ENCODE measurements at places on chromosomes 5 and 9.

DNA sequence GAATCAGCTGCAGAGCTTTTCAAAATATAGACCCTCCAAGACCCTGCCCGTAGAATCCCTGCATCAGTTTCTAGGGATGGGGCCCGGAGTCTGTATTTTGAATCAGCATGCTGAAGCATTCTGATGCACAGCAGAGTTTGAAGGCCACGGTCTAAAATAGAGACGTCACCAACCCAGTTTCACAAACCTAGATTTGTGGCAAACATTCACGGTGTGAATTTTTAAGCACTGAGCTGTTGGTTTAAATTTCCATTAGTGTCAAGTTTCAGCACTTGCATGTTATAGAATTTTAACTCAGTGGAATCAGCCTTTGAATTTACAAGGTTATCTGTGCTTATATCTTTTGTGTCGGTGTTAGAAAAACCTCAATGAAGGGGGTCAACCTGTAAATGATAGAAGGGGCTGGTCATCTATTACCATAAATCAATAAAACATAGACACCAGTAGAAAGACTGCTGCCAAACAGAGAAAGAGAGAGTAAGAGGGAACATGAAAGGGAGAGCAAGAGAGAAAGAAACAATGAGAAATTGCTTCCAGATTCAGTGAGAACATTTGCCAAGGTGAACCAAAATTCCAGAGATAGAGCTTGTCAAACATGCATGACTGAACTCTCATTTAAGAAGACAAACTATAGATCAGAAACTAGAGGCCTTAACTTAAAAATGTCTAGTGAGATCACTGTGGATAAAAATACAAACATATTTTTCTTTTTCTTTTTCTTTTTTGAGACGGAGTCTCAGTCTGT lies 414.9 kb downstream of the ZSWIM6 start:
- DNase-seq: no peak

DNA sequence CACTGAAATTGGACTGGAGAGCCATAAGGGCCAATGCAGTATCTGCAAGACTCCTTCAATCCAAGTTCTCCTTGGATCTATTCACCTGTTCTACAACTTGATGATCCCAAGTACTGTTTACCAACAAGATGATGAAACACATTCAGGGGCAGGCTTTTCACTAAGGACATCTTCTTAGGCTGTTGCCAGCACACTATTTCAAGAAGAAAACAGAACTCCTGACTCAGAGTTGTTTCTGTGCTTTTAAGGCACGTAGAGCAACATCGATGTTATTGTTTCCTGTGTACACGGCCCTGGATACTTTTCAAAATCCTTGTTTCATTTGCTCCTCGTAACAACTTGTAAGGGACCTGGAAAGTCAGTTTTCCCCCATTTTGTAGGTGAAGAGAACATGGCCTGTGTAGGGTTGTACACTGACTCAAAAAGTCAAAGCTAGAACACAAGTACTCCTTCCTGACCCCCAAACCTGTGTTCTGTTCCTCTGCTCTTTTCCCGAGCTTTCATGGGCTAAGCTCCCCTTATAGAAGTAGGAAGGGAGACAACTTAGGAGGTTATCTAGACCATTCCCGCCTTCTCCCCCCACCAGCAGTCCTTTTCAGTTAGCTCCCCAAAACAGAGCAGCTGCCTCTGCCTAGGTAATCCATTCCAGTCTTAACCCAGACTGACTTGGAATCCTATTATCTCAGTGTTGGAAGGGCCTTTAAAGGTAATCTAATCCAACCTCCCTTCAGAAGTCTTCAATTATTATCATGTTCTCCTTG lies 5.2 kb upstream of the MGAT1 start:
- DNase-seq: no peak

DNA sequence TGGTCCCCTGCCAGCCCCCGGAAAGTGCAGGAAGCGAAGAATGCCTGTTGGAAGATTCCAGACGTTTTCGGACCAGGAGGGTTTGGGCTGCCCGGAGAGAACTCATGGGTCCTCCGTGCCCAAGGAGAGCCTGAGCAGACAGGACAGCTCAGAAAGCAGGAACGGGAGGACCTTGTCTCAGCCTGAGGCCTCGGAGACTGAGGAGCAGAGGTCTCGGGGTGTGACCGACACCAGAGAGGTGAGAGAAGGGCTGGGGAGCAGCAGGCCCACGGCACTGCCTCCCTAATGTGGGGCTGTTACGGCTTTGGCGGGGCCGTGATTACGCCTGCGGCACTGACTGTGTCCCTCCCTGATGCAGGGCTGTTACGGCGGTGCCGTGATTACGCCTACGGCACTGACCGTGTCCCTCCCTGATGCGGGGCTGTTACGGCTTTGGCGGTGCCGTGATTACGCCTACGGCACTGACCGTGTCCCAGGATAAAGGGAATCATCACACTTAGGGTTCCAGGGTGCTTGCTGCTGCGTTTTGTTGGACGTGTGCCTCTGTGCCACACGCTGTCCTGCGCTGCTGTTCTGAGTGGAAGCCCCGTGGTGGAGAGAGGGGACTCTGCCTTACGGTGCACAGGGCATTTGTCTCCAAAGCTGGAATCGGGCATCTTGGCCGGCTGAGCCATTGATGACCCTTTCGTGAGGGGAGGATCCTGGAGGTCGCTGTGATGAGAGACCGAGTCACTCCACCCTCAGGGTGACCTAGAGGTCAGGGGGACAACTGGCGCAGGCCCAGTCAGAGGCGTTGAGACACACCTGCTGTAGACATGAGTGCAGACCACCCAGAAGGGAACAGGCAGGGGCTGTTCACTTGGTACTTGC lies 25.7 kb downstream of the CEP72 start:
- DNase-seq: no peak

DNA sequence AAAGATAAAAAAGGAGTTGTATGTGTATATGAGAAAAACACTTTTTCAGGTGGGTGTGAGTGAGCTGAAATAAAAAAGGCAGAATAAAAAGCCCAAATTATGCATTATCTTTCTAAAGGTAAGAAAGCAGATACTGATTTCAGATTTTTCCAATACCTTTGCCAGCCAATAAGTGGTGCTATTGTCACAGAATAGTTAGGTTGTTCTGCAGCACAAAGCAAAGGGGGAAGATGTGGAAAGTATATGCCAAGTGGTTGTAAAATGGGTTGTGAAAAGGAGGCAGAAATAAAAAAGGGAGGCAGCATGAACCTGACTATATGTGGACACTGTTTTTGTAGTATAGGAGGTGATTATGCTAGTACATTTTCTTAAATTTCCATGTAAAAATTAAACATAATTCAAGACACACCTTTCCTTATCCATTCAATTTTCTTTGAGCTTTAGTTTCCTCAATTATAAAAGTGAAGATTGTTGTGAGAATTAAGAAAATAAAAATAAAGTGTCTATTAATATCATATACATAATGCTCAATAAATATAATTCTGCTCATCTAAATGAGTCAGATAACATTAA lies 106.7 kb downstream of the SMIM15 start:
- no peak for DNase-seq

DNA sequence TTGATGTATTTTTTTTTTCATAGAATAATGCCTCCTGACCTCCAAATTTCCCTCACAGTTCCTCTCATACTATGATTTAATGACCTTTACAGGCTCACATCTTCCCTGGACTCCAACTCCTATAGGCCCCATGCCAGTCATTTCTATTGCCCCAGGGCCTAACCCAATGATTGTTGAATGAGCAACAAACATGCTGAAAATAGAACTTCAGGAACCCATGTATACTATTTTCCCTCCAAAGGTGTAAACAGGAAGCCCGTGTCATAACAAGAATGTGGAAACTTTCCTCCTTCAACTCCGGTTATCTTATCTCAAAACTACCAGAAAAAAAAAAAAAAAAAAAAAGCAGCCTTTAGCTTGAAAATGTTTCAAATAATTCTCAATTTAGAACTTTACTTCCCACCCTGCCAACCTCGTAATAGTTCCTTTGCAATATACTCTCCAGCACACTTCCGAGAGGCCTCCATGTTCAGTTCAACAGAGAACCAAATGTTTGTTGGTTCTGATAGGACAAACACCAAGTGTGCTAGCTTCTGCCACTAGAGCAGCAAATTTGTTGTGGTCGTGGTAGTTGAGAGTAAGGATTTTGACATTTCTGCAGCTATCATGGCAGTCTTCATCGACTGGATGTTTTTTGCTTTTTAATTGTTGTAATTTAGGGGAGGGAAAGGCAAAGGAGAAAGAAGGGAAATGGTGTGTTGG lies 25.8 kb downstream of the TRPM6 start:
- DNase-seq: no peak

DNA sequence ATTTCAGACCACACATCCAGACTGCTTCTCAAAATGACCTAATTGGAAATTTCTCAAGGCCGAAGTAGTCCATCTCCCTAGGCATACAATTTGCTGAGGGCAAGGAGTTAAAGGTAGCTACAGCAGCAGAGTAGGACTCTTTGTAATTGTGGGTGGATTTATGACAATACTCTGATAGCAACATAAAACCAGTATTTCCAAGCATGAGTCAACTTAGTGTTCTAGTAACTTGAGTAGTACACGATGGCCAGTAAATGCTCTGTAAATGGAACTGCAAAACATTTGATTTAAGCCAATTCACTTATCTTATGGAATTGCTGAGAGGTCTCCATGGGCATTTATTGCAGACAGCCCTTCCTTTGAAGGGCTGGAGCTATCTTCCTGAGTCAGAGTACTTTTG lies 352.2 kb downstream of the PLK2 start:
- DNase-seq: no peak

DNA sequence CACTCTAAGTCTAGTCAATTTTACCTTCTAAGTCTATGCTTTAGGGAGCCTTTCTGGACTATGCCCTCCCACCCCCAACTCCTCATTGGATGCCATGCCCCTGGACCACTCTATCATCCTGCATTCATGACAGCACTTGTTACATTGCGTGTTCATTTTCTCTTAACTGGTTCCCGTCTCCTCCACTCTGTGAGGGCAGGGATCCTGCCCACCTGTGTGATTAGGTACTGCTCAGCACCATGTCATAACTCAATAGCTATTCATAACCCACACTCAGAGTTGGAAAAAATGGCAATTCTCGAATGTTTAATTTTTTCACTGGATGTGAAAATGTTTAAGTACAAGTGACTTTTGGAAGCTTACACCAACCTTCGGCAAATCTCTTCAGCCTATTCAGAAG lies 88.5 kb downstream of the PRLR start:
- no peak for DNase-seq

DNA sequence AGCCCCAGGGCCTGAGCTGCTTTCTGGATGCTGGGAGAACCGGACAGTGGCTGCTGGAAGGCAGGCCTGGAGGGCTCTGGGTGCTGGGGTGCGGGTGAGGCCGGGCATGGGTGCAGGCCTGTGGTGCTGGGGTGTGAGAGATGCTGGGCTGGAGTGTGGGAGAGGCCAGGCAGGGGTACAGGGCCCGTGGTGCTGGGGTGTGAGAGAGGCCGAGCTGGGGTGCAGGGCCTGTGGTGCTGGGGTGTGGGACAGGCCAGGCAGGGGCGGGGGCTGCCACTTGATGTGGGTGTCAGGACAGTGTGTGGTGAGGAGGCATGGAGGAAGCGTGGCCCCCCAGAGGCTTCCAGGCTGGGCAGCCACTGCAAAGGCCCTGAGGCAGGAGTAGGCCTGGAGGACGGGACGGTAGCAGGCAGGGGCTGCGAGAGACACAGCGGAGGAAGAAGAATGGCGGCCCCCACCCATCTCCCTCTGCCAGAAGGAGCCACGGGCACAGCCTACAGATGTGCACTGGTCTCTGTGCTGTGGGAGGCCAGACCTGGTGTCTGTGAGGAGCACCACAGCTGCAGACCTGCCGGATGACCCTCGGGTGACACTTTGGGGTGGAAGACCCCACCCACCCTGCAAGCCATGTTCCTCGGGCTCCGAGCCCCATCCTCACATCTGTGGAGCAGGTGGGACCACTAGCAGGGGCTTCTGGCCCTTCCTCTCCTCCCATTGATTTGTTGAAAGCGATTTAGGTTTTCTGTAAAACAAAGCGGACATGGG lies 9.3 kb downstream of the NKD2 start:
- DNase-seq: no peak

GRCh38 chr5:58451732-58452565 lies 7.9 kb downstream of the PLK2 start:
- no peak for DNase-seq

DNA sequence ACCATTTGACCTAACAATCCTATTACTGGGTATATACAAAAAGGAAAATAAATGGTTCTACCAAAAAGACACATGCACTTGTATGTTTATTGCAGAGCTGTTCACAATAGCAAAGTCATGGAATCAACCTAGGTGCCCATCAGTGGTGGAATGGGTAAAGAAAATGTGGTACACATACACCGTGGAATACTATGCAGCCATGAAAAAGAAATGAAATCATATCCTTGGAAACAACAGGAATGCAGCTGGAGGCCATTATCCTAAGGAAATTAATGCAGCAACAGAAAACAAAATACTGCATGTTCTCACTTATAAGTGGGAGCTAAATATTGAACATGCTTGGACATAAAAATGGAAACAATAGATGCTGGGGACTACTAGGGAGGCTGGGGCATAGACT lies 534.1 kb upstream of the SGCD start:
- DNase-seq: no peak

GRCh38 chr9:121326130-121326838 lies 43.8 kb downstream of the STOM start:
- DNase-seq: no peak

DNA sequence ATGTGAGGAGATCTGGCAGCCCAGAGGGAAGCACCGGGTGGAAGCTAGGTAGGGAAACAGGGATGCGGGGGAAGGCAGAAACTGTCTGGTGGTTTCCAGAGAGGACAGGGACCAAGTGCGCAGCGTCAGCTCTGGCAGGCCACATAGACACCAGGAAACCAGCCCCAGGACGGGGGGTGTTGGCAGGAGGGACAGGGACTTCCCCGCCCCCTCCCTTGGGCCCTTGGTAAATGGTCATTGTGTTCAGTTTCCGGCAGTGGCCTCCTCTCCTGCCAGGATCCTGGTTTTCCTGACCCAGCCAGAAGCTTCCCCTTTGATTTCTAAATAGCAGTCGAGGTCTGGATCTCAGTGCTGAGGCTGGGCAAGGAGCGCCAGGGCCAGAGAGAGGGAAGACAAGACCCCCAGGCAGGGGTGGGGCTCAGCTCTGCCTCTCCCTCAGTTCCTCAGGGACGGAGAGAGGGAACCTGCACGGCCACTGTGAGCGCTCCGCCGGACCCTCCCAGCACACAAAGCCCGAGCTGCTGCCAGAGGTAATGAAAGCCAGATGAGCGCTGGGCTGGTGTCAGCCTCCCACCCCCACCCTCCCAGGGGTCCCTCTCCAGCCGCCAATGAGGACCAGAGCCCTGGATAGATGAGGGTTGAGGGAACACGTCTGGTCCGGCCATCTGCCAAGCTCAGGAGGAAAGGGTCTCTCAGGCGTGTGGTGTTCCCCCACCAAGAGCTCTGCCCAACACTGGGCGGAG lies 1.8 kb downstream of the RALGDS start:
- no peak for DNase-seq

- DNase-seq: no peak
Measured at GRCh38 chr9:124347206-124347967, 67.9 kb downstream of the PSMB7 start.

DNA sequence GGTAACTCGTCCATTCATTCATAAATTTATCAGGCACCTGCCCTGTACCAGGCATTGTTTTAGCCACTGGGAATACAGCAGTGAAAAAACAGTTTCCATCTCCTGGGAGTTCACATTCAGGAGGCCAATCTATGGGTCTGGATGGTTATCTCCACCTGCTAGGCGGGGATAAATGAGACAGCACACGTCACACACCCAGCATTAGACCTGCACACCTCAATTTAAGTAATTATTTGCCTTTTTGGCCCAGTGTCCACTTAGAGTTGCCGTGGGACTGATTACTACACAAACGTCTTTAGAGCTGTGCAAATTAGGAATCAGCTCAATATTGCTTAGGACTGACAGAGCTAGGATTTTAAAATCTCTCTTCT lies 46.1 kb downstream of the STK10 start:
- no peak for DNase-seq

- no peak for DNase-seq
Measured at GRCh38 chr9:89863837-89864236, 259.0 kb downstream of the GADD45G start.

- DNase-seq: no peak
Measured at GRCh38 chr5:44641820-44642219, 166.9 kb upstream of the MRPS30 start.
